ENCODE measurements at places on chromosomes 2 and 18. TPM values are rescaled to one million over a fixed set of nuclear protein-coding genes. Genes with fewer than 3 reads are reported as not detected.

Gene CCNT2
- 49.5 TPM for total RNA-seq

DNA sequence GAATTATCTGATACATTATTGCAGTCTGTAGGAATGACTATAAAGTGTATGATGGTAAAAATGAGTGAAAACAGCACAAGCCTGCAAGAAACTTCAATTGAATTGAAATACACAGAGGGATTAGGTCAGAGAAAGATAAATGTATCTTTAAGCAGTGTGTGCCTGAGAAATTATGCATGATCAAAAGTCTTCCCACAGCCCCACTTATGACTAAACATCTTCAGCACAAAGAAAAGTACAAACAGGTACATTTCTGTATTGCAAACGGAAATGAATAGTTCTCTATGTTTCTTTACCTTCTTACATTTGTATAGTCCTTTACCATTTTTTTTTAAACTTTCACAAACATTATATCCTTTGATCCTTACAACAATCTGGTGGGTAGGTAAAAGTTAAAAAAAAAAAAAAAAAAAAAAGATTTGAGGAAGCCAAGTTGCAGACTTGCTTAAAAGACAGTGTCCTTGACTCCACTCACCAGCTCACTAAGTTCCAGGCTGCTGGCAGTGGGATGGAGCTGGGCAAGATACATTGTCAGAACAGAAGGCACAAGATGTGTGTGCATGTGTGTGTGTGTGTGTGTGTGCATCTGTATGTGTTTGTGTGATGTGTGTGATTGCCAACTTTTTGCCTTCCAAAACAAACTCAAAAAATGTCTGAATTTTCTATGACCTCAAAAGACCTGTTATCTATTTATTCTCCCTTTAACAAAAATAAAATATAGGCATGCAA, 423.7 kb upstream of the ACVR2A start:
- H3K27me3 ChIP-seq = no peaks in the 10 kb centered on the region
- DNase-seq = no peak
- H3K36me3 ChIP-seq = no peaks in the 10 kb centered on the region

DNA sequence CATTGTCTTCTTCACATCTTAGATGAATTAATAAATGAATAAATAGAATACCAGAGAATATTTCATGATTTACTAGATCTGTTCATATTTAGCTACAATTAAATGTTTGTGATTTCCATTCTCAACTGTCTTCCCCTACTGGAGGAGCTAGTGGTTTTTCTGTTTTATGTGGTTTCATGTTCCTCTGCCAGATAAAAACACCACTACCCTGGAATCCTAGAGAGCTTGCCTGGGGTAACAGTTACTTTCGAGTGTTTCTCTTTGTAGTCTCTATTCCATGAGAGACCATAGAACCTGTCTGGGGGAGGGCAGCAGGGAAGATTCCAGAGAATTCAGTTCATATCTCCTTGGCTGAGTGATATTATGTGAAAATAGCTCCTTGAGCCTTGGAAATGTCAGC, 349.2 kb downstream of the INSIG2 start:
- H3K27ac ChIP-seq = no peak overlapping the region
- peaks cover 1% of the 10 kb centered on the region for H3K27me3 ChIP-seq
- H3K4me1 ChIP-seq = peaks cover 4% of the 10 kb centered on the region
- no peaks in the 10 kb centered on the region for H3K36me3 ChIP-seq

DNA sequence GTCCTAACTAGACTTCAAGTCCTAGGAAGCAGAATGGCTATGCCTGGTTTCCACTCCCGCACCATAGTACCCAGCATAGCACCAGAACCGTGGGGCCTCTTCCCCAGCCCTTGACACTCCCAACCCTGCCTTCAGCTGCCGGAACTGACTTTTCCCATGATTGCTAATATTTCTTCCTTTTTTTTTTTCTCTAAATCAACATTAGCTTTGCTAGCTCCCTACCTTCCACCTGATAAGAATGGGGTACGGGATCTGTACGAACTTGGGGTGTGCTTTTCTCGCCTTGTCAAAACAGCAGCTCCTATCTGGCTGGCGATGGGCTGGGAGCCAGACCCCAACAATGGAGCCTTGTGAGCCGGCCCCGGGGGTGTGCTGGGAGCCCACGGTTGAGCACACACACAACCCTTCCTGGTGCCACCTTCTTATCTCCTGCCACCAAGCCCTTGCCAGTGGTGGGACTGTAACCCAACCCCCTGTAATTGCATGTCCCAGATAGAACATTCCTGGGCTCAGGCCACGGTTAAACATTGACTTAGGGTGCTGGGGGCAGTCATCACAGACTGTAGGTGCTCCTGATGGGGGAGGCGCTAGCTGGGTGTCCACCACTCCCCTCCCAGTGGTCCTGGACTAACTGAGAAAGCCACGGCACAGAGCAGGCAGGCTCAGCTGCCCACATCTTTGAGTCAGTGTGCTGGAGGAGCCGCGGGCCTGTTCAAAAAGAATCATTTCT, 213.0 kb upstream of the HAAO start:
- DNase-seq = no peak
- H3K27me3 ChIP-seq = peaks cover 7% of the 10 kb centered on the region
- H3K36me3 ChIP-seq = peaks cover 11% of the 10 kb centered on the region
- no peak overlapping the region for H3K27ac ChIP-seq
- H3K4me1 ChIP-seq = no peaks in the 10 kb centered on the region
- no peak overlapping the region for H3K4me3 ChIP-seq

- no peaks in the 10 kb centered on the region for H3K27me3 ChIP-seq
- H3K4me3 ChIP-seq = no peak overlapping the region
- no peaks in the 10 kb centered on the region for H3K4me1 ChIP-seq
Observed at GRCh38 chr2:225052703-225053102, 10.4 kb upstream of the DOCK10 start.

DNA sequence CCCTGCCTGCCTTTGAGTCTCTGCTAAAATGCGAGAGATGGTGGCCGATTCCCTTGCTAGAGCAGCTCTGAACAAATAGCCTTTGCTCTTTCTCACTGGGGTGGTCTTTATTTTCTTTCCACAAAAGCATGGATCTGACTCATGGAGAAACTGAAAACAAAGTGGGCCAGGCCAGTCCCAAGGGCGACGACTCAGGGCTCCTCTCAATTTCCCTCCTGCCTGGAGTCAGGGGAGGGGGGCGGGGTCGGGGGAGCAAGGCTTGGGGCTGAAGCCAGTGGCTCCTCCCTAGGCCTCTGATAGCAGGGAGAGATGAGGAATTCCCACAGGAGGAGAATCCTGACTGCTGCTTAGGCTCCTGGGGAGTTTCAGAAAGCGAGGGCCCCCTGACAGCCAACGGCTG, 17.1 kb upstream of the IL1R2 start:
- H3K36me3 ChIP-seq = peaks cover 7% of the 10 kb centered on the region
- no peak overlapping the region for H3K27ac ChIP-seq
- no peaks in the 10 kb centered on the region for H3K4me1 ChIP-seq
- peaks cover 2% of the 10 kb centered on the region for H3K27me3 ChIP-seq
- H3K4me3 ChIP-seq = no peak overlapping the region

Gene EIPR1
- total RNA-seq = 35.9 TPM

DNA sequence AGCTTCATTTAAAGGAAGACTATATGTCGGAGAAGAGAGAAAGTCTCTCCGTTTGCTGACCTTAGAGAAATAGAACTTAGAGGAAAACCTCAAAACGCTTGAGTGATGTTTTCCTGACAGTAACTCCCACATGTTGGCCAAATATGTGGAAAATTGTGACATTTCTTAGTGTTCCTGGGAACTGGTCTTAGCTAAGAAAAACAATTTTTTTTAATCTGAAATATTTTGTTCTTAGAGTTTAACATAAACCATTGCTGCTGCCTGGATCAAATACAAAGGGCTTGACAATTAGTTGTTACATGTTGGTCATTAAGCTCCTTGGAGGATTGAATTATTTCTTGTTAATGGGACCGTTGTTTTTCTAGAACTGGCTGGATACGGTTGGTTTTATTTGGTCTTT, 16.3 kb downstream of the DYNC2LI1 start:
- no peak for DNase-seq
- H3K4me1 ChIP-seq = no peaks in the 10 kb centered on the region
- no peak overlapping the region for H3K4me3 ChIP-seq
- no peaks in the 10 kb centered on the region for H3K27me3 ChIP-seq
- no peak overlapping the region for H3K27ac ChIP-seq

Gene PTPRN
- 1.1 TPM for total RNA-seq

- no peak for DNase-seq
- peaks cover 4% of the 10 kb centered on the region for H3K27me3 ChIP-seq
- H3K36me3 ChIP-seq = peaks cover 15% of the 10 kb centered on the region
- H3K4me3 ChIP-seq = peak overlapping the region; percentile 96
- peaks cover 2% of the 10 kb centered on the region for H3K4me1 ChIP-seq
- peak overlapping the region; percentile 89 for H3K27ac ChIP-seq
Observed at GRCh38 chr2:75647771-75648170, 1.2 kb downstream of the MRPL19 start.

DNA sequence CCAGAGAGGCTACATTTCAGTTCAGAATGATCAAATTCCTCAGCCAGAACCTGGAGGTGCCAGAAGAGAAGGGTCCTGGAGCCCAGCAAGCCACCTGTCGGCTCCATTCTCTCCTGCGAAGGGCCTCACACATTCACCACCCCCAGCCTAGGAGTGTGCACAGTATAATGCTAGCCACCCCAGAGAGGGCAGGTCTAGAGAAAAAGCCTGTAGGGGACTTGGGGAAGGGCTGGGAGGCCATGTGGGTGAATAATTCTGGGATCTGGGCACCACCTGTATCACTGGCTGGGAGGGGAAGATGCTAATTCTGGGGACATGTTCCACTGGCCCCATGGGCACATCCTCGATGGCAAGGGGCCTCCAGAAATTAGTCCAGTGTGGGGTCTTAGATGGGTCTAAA, 127.6 kb upstream of the HNMT start:
- H3K27ac ChIP-seq = no peak overlapping the region
- H3K27me3 ChIP-seq = no peaks in the 10 kb centered on the region
- no peak overlapping the region for H3K4me3 ChIP-seq
- H3K4me1 ChIP-seq = no peaks in the 10 kb centered on the region
- DNase-seq = no peak

Gene PLEKHB2
- total RNA-seq = 59.2 TPM

DNA sequence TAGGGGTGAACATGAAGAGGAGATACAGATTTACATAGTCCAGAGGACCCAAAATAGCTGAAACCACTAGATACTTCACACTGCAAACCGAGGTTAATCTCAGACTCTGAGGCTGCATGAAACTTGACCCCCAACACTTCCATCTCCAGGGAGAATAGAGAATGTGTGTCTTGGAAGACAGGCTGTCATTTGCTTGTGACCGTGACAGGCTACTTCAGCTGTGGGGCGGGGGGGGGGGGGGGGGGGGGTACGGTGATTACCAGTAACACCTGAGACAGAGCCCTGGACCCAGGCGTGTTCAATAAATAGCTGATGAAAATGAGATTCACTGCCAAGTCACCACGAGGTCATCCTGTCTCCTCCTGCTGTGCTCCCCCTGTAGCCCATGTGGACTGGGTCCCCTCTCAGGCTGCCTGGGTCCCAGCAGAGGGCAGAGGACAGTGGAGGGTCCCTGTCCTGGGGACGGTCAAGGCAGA, 5.7 kb upstream of the KLHL29 start:
- no peak overlapping the region for H3K4me3 ChIP-seq
- DNase-seq = no peak
- peaks cover 9% of the 10 kb centered on the region for H3K27me3 ChIP-seq
- no peak overlapping the region for H3K27ac ChIP-seq
- H3K4me1 ChIP-seq = peaks cover 1% of the 10 kb centered on the region
- peaks cover 2% of the 10 kb centered on the region for H3K36me3 ChIP-seq

GRCh38 chr18:57793302-57793986, 9.7 kb downstream of the ATP8B1 start:
- DNase-seq = no peak
- H3K27ac ChIP-seq = peak overlapping the region; percentile 69
- H3K4me3 ChIP-seq = peak overlapping the region; percentile 39
- H3K4me1 ChIP-seq = peaks cover 74% of the 10 kb centered on the region
- peaks cover 8% of the 10 kb centered on the region for H3K27me3 ChIP-seq

Gene RUFY4
- not detected for total RNA-seq

DNA sequence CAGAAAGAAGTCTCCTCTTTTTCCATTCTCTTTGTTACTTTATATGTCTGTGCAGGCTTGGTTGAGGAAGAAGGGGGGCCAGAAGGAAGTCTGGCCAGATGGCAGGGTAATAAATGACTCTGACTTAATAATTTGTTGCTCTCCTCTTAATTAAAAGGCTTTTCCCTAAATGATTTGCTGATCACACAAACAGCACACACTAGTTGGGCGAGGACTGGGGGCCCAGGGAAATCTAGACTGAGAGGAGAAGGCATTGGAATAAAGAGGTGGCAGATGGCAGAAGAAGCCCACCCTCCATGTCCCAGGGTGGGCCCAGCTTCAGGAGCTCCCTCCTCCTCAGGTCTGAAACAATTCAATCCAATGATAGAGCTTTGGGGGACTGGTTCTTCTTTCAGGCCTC, 12.7 kb upstream of the SMARCAL1 start:
- H3K36me3 ChIP-seq = no peaks in the 10 kb centered on the region
- peaks cover 3% of the 10 kb centered on the region for H3K27me3 ChIP-seq
- no peak for DNase-seq
- H3K4me3 ChIP-seq = no peak overlapping the region
- peaks cover 15% of the 10 kb centered on the region for H3K4me1 ChIP-seq

DNA sequence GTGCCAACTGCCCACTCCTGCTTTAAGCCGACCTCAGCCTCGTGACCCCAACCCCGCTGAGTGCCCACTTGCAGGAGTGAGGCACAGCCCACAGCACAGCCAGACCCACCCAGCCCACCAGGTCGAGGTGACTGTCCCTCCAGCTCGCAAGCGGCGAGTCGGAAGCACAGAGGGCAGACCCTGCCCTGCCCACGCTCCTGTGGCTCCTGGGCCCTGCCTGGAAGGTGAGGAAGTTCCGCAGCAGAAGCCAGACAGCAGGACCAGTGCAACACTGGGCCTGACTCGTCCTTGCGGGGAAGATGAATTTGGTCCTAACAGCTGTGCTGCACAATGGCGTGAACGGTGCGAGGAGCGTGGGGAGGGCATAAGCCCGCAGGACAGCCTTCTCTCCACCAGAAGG, 9.9 kb downstream of the DTYMK start:
- DNase-seq = no peak
- peaks cover 18% of the 10 kb centered on the region for H3K36me3 ChIP-seq
- no peaks in the 10 kb centered on the region for H3K4me1 ChIP-seq

- no peak overlapping the region for H3K27ac ChIP-seq
- peaks cover 1% of the 10 kb centered on the region for H3K27me3 ChIP-seq
- H3K4me3 ChIP-seq = no peak overlapping the region
- no peaks in the 10 kb centered on the region for H3K36me3 ChIP-seq
- peaks cover 3% of the 10 kb centered on the region for H3K4me1 ChIP-seq
Observed at GRCh38 chr2:225512876-225513540, 113.5 kb downstream of the NYAP2 start.

Gene CPO
- total RNA-seq = not detected

- no peak overlapping the region for H3K27ac ChIP-seq
- H3K27me3 ChIP-seq = no peaks in the 10 kb centered on the region
- peaks cover 16% of the 10 kb centered on the region for H3K4me1 ChIP-seq
- no peak overlapping the region for H3K4me3 ChIP-seq
- DNase-seq = no peak
Observed at GRCh38 chr2:196234672-196235071, 63.3 kb upstream of the STK17B start.

- no peak overlapping the region for H3K27ac ChIP-seq
- H3K4me1 ChIP-seq = peaks cover 3% of the 10 kb centered on the region
- no peaks in the 10 kb centered on the region for H3K36me3 ChIP-seq
- DNase-seq = no peak
- H3K4me3 ChIP-seq = no peak overlapping the region
Observed at GRCh38 chr2:151241224-151241623, 20.4 kb downstream of the RBM43 start.

Gene MAB21L4
- not detected for total RNA-seq
